Left ventricle myocardium superior (tissue), 1 donor: ENCODE measurements at places on chromosomes 4 and X.

DNA sequence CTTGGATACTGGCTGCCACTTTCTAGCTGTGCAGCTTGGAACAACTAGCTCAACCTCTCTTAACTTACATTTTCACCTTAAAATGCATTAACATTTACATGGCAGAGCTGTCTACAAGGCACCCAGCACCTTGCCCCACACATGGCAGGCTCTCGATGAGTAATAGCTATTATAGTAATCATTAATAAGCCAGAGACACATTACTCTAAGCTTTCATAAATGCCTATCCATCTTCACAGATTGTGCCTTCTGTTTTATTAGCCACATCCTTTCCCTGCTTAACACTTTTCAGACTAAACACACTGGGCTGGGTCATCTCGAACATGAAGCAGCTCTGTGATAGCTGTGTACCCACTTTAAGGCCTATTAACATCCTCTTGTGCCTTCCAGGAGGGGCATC is 83.8 kb upstream of the UCP1 start:
- DNase-seq: no peak

DNA sequence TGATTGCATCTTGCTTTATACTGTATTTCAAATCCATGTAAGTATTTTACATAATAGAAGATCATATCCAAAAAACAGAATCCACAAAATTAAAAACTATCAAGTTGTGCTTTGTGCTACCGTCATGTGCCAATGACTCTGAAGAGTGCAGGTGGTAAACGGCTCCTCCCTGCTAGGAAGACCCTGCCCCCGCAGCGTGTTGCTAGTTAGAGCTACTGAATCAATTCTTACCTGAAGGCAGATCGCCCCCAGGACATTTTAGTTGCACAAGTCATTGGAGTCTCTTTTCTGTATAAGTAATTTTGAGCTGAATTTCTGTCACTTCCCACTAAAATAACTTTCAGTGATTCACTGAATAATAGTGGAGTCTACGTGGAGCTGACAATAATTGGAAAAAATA is 599.5 kb upstream of the ZFP42 start:
- no peak for DNase-seq

DNA sequence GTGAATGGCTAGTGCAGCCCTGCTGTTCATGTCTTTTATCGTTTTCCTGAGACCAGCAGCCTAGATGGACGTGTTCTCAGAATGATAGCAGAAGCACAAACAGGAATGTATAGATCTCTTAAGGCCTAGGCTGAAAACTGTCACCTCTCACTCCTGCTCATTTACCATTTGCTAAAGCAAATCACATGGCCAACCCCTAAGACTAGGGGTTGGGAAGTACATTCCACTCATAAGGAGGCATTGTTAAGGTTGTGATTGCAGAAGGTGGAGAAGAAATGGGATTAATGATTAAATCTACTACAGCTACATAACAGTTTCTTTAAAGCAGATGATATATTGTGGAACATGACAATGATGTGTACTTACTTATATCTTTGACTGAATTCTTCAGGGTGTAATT is 536.8 kb upstream of the FTHL17 start:
- no peak for DNase-seq

DNA sequence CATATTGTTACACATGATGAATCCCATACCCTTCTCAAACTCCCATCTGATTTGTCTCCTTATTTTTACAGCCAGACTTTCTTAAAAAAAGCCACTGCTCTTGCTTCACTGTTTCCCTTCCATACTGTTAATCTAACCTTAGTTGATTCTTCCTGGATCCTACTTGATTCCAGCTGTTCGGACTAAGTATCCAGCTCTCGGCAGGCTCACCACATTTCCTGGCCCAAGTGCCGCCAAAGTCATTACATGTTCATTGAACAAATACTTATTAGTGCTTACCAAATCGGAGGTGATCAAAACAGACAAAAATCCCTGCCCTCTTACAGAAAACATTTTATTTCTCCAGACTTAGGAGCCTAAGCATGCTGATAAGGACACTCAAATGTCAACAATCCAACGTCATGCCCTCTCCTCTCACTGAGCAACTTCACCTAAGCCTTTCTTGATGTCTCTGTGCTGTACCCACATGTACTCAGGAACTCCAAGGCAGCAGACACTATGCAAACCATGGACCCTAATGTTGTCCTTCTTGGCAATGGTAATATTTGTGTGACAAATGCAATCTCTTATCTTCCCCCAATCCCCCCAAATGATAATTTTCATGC is 45.1 kb upstream of the C1QTNF7 start:
- DNase-seq: no peak

- no peak for DNase-seq
Observed at GRCh38 chr4:165628572-165628971, 244.5 kb upstream of the TLL1 start.
